ENCODE measurements at places on chromosomes 2 and 18.

- no peak for DNase-seq
Observed at GRCh38 chr18:3148930-3149535, 70.7 kb downstream of the MYOM1 start.

GRCh38 chr2:6982449-6982848 is 65.2 kb downstream of the RNF144A start:
- no peak for DNase-seq

GRCh38 chr2:84823788-84824187 is 57.1 kb downstream of the TRABD2A start:
- no peak for DNase-seq

DNA sequence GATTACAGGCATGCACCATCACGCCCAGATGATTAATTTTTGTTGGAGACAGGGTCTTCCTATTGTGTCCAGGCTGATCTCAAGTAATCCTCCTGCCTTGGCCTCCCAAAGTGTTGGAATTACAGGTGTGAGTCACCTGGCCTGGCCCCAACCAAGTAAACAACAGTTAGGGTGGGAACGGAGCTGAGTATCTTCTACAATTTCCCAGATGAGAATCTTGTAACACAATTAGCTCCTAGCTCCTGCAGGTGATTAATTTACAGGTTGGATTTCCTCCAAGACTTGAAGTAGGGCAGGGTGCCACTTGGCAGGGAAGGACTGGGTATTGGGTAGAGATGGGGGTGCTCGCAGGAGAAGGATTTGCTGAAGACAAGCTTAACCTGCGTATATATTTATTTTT is 17.8 kb downstream of the NLRC4 start:
- DNase-seq, result no peak

GRCh38 chr2:32947484-32948143 is 861 bp downstream of the LTBP1 start:
- no peak for DNase-seq

DNA sequence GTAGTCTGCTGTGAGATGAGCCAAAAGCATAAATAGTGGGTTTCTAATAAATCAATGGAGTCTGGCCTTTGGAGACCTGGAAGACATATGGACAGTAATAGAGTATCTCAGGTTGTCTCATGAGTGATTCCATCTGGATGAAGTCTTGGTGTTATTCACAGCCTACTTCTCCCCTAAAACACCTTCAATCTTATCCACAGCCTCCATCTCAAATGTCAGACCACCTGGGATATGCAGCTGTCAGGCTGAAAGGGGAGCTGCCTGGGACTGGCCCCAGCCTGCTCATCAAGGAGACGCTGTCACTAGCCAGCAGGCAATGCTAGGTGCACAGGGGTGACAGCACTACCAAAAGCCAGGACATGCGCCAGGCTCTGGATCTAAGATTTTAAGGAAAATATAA is 684.0 kb upstream of the ZEB2 start:
- DNase-seq, result no peak

DNA sequence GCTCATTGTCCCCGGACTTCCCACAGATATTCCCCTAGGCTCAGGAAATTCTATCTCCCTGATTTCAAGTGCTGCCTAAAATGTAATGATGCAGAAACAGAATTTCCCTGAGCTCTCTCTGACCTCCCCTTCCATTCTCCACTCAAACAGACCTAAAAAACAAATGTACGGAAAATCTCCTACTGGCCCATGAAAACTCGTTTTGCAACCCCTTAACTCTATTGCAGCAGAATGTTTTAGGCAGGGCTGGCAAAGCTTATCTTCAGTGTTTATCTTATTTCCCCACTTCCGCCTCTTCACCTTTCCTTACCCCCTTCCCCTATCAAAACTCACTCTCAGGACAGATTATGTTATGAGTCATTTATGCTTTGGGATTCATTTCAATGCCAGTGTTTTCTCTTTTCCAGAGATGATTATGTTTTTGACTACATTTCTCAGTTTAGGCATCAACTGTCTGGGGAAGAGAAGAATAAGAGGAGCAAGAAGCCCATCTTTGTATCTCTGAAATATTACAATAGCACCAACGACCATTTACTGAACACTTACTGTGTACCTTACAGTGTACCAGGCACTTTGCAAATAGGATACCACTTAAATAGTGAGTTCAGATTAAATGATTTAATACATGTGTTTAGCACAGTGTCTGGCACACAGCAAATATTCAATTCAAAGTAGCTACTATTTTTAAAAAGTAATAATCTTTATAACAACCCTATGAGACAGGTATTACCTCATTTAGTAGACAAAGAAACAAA is 53.9 kb upstream of the STPG4 start:
- no peak for DNase-seq

- DNase-seq, result no peak
Observed at GRCh38 chr2:8374782-8375181, 307.1 kb upstream of the ID2 start.

DNA sequence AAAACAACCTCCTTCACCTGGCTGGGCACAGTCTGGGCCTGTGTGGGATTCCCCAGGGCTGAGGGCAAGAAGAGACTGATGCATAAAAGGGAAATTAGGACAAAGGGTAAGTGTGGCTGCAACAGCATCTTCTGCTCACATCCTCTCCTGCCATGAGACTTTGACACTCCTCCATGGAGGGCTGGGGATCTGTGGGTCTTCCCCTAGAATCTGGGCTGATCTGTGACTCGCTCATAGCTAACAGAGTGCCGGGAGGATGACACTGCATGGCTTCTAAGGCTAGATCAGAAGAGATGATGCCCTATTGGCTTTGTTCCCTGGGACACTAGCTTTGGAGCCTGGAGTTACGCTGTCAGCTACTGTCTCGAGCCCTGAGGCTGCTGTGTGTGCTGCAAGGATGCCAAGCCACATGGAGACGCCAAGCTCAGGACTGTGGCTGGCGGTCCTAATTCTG is 24.3 kb downstream of the MOCOS start:
- DNase-seq, result no peak

DNA sequence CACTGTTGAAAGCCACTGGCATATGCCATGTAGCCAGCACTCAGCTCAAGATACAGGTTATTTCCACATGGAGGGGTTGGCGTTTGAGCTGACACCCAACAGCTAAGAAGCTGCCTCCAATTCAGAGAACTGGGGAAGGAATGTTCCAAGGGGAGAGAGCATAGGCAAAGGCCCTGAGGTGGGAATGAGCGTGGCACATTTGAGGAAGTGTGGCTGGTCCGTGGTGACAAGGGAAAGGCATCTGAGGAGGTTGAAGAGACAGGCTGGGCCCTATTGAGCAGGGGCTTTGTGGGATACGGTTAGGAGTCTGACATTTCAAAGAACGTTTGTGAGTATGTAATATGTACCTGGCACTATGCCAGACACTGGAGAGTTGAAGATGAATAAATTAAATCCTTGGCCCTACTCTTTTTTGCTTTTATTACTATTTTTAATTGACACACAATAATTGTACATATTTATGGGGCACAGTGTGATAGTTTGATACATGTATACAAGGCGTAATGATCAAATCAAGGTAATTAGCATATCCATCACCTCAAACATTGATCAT is 27.6 kb upstream of the TMBIM1 start:
- no peak for DNase-seq

DNA sequence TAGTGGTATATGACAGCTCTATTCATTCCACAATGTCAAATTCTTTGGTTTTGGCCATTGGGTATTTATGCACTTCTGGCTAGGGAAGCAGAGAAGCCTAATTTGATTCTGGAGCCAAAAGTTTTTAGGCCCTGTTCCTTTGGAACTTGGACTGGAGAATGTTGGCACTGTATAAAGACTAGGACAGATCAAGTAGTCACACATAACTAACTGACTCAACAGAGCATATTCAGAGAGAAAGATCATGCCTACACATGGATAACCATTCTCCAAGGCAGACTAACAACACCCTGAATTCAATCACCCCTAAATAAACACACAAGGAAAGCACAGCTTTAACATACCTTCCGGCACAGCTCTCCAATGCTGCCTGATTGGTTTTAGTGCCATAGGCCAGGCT is 62.9 kb downstream of the ARHGAP15 start:
- no peak for DNase-seq

- no peak for DNase-seq
Observed at GRCh38 chr2:51065276-51065675, 33.3 kb upstream of the NRXN1 start.

DNA sequence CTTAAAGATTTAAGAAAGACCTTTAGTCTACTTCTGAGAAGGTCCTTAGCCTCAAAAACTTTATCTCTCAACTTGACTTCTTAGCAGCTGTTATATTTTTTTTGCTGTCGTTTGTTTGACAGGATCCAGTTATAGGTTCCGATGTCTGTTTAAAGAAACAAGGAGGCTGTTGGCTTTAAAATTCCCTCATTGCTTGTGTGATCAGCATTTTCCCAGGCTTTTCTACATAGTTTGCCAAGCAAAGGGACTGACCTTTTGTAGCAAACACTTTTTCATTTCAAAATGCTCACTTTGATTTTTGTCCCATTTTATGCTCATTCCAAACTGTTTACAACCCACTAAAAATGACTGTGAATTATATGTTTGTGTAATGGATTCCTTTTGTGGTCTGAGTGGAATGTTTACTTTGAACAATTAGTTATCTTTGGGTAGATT is 394.9 kb downstream of the ARHGAP15 start:
- no peak for DNase-seq

GRCh38 chr2:144683966-144684365 is 164.0 kb upstream of the ZEB2 start:
- no peak for DNase-seq

DNA sequence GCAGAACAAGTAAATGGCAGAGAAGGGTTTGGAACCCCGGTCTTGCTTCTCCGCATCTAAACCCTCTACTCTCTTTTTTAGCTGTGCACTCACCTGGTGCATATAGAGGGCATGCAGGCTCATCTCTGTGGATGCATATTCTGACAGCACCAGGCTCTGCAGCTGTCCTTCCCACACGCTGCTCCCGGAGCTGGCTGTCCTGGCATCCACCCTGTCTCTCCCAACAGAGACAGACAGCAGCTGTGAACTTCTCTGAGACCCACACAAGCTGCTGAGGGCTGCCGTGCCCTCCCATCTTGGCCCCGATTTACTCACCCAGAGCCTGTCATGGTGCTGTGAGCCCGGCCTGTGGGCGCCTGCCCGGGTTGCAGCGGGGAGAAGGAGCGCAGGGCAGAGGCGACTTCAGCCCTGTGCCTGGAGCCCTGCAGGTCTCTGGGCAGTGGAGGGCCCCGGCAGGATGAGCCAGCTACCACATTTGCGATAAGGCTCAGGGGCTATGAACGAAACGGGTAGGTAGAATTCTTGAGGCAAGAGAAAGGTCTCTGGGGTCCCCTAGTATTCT is 3.3 kb upstream of the ABCB6 start:
- no peak for DNase-seq

- no peak for DNase-seq
Observed at GRCh38 chr2:18276583-18277075, 283.8 kb downstream of the RDH14 start.

DNA sequence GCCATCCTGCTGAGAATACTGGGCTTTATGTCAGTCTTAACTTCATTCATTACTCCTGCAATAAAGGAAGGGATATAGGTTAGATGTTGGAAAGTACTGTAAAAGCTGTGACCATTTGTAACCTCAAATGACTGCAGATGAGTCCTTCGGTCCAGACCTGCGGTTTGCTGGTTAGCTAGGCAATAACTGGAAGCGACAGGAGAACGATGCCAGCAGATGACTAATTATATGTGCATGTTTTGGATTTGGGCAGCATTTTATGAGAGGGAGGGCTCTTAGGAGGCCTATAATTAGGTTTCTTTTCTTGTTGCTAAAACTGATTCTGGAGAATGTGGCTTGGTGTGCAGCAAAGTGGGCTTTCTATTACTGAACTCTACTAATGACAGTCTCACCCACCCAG is 205.6 kb downstream of the TMEM182 start:
- no peak for DNase-seq

GRCh38 chr18:21309248-21309647 is 67.2 kb downstream of the GREB1L start:
- DNase-seq, result no peak

Measured in stimulated activated CD8-positive, alpha-beta memory T cell treated with anti-CD3 and anti-CD28 coated beads, Interleukin-4, amount 100 ng/mL, for 1 hour (primary cell).